GM12864 (cell line): ENCODE measurements at places on chromosomes 6 and 20.

DNA sequence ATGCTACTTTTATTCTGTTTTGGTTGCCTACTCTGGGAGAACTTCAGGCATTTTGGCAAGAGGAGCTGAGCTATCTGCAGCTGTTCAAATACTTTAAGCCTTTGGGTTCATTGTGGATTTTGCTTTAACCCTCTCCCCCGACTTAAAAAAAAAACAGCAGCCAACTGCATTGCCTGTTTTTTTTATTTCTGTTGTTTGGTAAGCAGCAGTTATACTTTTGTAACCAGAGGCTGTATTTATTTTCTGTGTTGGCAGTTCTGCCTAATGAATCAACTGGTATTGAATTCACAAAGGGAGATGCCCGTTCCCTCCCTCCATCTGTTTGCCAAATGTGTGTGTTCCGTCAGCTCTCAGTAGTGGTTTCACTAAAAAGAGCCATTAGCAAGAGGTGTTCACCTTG lies 484.0 kb downstream of the UTRN start:
- DNase-seq, result no peak

DNA sequence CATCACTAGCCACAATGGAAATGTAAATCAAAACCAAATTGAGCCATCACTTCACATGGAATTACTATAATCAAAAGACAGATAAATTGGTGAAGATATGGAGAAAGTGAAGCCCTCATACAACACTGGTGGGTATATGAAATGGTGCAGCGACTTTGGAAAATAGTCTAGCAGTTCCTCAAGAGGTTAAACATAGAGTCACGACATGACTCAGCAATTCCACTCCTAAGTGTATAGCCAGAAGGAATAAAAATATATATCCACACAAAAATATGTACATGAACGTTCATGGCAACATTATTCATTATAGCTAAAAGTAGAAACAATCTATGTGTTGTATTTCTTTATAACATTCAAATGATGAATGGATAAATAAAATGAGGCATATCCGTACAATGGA lies 33.1 kb upstream of the SH3BGRL2 start:
- no peak for DNase-seq

DNA sequence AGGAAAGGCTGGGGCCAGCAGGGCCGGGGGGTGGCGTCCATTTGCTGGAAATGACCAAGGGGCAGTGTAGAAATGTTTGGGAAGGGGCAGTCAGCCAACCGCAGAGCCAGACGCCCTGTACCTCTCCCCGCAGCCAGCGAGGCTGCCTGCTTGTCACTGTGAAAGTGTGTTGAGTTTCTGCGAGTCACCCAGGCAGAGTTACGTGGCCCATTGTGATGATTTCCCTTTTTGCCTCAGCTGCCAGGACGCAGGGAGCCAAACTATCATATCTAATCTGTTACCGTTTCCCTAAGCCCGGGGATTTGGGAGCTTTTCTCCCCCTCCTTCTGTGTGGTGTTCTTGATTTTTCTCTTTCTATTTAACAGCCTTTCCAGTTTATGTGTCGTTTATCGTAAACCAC lies 67.9 kb upstream of the STX16 start:
- DNase-seq, result no peak

- no peak for DNase-seq
Measured at GRCh38 chr6:142008781-142009180, 123.9 kb upstream of the GJE1 start.

GRCh38 chr20:34817801-34818200 lies 7.7 kb downstream of the NCOA6 start:
- DNase-seq, result no peak
